KG1 (cell line): ENCODE measurements at places on chromosomes 5 and 9.

DNA sequence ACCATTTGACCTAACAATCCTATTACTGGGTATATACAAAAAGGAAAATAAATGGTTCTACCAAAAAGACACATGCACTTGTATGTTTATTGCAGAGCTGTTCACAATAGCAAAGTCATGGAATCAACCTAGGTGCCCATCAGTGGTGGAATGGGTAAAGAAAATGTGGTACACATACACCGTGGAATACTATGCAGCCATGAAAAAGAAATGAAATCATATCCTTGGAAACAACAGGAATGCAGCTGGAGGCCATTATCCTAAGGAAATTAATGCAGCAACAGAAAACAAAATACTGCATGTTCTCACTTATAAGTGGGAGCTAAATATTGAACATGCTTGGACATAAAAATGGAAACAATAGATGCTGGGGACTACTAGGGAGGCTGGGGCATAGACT is 534.1 kb upstream of the SGCD start:
- DNase-seq = no peak

- DNase-seq = no peak
Measured at GRCh38 chr5:140363631-140364471, 3.9 kb downstream of the SLC4A9 start.

DNA sequence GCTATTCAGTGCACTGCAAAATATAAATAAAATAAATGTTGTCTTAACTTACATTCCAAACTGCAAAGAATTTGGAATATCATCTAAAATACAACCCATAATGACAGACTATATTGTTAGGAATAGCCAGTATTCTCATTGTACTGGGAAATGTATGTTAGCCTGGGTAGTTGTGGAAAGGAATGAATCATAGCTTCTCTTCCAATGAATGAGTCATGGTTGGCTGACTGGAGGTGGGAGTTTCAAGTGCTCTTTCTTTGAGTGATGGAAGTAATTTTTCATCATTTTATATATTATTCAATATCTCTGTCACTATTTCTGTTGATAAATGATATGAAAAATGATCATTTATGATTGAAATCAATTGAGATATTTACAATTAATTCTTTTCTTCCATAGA is 158.6 kb upstream of the ARRDC3 start:
- no peak for DNase-seq

- no peak for DNase-seq
Measured at GRCh38 chr9:88875400-88876120, 115.7 kb upstream of the S1PR3 start.

DNA sequence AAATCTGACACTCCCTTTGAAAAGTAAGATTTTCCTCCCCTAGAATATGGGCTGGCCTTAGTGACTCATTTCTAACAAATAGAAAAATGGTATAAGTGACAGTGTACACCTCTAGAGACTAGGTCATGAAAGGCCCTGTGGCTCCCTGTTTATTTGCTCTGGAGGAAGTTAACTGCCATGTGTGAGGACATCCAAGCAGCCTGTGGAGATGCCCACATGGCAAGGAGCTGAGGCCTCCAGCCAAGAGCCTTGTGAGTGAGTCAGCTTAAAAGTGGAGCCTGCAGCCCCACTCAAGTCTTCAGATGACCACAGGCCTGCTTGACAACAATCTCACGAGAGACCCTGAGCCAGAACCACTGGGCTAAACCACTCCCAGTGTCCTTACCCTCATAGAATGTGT is 128.1 kb upstream of the LHFPL2 start:
- DNase-seq = no peak

DNA sequence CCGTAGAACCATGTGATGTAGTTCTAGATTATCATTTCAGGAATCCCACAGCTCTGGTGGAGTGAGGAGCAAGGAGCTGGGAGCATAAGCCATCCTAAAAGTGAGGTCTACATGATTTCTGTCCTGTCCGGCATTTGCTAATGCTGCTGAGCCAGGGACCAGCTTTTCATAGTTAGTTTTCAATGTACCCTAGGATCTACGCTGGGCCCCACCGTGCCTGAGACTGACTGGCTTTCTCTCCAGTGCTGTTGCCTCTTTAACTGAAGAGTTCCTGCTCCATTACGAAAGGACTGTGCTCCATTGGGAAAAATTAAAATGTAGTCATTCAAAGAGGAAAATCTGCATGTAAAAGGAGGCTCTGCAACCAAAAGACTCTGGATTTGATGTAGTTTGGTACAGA is 634.8 kb downstream of the DMRTA1 start:
- DNase-seq = no peak

- no peak for DNase-seq
Measured at GRCh38 chr5:90528601-90529193, 687 bp downstream of the LYSMD3 start.

GRCh38 chr5:31844622-31845345 is 205.9 kb downstream of the PDZD2 start:
- DNase-seq = no peak

- DNase-seq = no peak
Measured at GRCh38 chr9:30925635-30926034, 1458.8 kb upstream of the ACO1 start.

- no peak for DNase-seq
Measured at GRCh38 chr5:56026863-56027300, 32.1 kb upstream of the IL6ST start.

DNA sequence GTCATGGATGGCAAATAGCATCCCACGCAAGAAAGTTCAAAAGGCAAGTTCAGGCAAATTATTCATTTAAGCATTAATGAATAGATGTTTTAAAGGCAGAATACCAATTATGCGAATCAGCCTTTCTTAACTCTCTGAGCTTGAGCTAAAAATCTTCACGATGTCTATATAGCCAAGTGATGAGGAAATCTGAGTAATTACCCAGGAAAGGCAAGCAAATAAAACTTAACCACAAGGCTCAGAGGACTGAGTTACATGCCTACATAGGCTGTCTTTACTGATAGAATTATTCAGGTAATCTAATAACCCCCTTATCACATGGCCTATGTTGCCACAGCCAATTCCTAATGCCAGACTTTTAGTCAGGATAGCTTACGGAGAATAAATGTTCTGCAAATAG is 120.8 kb upstream of the MTAP start:
- no peak for DNase-seq

DNA sequence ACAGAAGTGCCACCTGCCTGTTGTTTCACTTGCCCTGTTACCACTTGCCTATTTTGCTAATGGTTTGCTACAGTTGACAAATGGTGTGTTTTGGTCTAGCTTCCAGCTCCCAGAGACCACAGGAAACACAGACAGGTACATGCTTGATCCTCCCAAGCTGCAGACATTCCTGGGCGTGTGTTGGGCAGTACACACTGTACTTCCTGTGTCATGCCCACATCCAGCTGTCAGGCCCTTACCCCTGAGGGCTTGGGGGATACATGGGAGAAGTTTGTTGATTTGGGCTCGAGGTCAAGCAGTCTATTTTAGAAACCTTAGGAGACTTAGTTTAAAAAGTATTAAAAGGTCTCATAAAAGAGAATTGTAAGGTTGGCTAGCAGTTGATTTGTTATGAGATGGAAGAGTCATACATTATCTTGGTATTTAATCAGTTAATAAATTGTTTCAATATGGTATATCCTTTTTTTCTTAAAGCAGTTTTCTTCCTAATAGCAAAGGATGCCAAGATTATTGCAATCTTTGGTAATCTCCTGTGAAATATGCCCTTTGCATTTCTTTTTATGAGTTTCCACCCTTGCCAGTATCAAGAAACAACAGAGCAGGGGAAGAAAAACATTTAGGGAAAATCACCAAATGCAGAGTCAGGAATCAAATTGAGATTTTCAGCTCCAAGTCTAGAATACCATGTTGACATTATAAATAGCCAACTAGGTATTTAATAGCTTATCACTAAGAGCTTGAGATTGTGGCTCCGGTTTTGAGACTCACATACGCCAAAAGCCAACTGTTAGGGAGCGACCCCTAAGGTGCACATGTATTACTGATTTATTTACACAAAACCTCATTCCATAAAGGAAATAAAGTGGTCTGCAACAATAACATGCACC is 52.3 kb upstream of the CD180 start:
- no peak for DNase-seq

DNA sequence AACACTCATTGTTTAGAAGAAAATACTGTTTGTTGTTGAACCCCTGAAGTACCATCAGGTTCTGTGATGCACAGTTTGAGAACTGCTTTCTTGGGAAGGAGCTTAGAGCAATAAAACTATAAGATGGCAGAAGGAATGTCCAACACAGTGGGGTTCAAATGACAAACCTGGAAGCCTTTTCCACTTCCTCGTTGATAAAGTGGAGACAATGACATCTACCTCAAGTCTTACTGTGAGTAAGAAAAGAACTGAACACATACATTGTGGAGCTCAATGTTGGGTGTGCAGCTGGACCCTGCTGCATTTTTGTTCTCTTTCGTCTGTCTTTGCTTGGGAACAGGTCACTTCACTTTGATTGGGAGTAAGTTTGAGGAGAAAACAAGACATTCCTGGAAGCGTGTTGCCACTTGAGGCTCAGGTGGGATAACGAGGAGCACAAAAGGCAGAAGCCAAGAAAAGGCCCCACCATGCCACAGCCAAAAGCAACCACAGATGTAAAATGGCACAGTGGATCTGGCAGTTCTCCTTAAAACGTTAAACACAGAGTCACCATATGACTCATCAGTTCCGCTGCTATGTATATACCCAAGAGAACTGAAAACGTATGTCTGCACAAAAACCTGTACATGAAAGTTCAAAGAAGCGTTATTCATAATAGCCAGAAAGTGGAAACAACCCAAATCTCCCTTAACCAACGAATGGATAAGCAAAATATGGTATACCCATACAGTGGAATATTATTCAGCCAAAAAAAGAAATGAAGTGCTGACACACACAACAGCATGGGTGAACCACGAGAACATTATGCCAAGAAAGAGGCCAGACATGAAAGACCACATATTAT is 42.9 kb upstream of the SUB1 start:
- DNase-seq = no peak

- no peak for DNase-seq
Measured at GRCh38 chr5:34608859-34609648, 47.1 kb upstream of the RAI14 start.

DNA sequence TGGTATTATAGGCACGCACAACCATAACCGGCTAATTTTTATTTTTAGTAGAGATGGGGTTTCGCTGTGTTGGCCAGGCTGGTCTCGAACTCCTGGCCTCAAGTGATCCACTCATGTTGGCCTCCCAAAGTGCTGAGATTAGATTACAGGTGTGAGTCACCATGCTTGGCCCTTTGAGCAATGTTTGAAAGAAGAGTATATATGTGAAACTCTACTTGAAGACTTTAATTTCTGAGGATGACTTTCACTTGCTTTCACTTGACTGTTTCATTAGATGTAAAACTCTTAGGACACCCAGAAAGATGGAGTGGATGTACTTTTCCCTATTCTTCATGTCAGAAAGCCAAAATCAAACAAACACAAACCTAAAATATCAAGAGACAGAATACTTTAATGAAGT is 43.8 kb upstream of the GAS1 start:
- no peak for DNase-seq

- no peak for DNase-seq
Measured at GRCh38 chr9:20610591-20610990, 11.7 kb downstream of the MLLT3 start.

DNA sequence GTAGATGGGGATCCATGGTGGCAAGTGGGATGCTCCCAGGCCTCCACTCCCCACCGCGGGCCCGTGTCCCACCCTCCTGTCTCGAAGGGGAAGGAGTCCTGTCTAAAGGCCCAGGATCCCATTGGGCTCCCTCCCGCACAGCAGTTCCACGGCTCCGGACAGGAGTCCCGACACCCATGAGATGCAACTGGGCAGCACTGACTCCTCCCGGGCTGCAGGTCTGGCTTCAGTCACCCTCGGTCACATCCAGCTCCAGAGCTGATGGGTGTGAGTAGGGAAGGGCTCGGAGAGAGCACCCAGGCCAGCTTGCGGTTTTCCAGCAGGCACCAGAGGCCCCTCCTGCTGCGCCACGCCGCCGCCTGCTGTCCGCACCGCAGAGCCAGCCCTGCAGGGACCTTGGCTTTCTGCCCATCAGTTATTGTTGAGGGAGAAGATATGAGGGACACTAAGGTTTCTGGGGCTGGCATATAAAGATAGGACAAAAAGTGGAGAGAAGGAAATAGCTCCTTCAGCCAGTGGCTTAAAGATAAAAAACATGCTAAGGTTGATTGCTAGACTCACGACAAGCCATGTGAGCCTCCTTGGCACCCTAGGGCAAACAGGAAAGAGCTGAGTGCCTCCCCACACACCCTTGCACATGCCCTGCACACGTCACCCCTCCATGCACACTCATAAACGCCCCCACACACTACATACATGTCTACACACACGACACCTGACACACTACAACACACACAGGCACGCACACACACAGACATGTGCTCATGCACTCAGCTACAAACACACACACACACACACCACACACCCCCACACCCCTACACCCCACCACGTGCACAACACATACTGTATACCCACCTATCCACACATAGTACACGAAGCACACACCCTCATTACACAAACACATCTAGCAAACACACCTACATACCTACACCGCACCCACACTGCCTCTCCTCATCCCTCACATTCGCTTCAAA is 79.0 kb downstream of the AK8 start:
- no peak for DNase-seq

GRCh38 chr5:142568283-142568995 is 117.5 kb downstream of the FGF1 start:
- no peak for DNase-seq

DNA sequence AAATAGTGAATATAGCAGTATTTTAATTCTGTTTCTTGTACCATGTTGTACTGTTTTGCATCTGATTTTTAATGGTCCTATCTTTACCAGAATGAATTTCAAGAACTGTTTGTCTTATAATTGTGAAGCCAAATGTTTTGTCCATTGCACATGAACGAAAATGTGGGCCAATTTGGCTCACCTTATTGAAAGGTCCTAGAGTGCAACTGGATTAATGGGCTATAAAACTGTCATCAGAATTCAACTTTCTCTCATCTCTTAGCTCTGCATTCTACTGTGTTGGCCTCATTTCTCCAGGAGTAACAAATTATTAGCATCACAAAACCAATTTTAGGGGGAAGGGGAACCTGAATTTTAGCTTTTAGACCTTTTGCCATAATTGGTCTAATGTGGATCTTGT is 179.4 kb upstream of the NUDT12 start:
- DNase-seq = no peak

DNA sequence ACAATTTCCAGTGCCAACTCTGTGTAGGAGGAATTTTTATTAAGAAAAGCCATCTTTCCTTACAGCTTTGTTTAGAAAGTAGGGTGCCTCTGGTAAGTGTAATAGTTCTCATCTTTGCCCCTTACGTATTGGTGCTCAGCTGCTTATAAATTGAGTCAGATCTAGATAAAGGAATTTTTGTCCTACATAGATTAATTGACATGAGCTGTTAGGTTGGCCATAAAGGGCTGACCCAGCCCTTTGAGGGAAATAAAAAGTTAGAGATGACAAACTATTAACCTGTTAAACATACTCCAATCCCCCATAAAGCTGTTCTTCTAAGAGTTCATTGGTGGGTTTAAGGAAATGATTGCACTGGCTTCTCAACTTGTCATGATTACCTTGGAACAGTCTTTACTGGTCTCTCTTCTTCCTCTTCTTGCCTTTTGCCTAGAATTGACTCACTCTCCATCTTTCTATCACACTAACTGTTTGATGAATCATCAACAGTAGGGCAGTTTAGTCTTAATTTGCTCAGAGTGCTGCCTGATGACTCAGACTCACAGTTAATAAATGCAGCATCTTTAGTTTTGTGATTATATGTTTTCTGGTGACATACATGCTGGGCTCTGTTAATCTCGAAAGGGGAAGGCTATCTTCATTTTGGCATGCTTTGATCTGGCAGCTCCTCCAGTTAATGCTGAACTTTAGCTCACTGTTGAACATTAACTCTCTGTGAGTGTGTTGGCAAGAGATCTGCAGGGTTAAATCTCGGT is 51.7 kb downstream of the ARHGAP26 start:
- no peak for DNase-seq
